Activated naive CD4-positive, alpha-beta T cell treated with anti-CD3 and anti-CD28 coated beads for 36 hours (primary cell): ENCODE measurements at places on chromosomes 3 and 15. TPM values are rescaled to one million over a fixed set of nuclear protein-coding genes. Genes with fewer than 3 reads are reported as not detected.
A peak's percentile ranks its signal among the peaks of the same experiment; 100 is the strongest.

- no peak overlapping the region for H3K27ac ChIP-seq
- peaks cover 17% of the 10 kb centered on the region for H3K4me1 ChIP-seq
- DNase-seq, result no peak
These were observed 32.2 kb downstream of the RIOX2 start for GRCh38 chr3:97940034-97940433.

DNA sequence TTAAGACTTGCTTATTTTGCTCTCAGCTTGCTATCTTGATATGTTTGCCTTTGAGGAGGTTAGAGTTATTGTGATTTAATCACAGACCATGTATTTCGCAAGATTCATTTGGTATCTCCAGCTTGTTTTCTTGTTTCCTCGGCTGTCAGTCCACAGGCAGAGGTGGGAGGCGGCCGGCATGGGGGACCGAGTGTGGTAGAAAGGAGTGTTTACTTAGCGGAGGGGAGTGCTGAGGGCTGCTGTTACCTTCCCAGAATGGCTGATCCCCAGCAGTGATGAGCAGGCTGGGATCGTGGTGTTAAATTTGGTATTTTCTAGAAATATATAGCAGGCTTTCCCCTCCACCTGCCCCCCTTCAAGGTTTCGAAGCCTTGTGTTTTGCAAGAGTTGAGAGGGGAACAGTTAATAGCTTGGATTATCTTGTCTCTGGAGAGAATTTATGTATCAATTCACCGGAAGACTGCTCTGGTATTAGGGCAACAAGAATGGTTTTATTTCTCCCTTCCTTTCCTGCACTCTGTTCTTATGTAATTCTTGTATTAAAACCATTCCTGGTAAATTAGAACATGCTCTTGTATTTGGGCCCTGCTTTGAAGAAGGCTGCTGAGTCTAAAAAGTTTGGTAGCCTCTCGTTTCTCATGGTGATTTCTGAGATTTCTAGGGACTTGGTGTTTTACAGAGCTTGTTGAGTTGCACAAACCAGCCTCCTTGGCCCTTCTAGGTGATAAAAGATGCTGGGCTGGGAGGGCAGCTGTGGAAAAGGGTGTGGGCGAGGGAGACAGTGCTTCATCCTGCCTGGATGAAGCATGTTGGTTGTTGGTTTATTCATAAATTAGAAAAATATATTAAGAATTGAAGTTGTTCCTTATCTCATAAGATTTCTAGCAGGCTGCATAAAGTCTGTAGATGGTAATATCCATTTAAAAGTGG lies 151.4 kb downstream of the IGF1R start:
- H3K4me1 ChIP-seq, result peaks cover 65% of the 10 kb centered on the region
- no peaks in the 10 kb centered on the region for H3K27me3 ChIP-seq

GRCh38 chr3:167777356-167777755 lies 41.8 kb downstream of the SERPINI1 start:
- H3K27me3 ChIP-seq, result no peaks in the 10 kb centered on the region
- peaks cover 4% of the 10 kb centered on the region for H3K4me1 ChIP-seq
- no peak overlapping the region for H3K4me3 ChIP-seq
- H3K36me3 ChIP-seq, result no peaks in the 10 kb centered on the region
- no peak overlapping the region for H3K27ac ChIP-seq
- DNase-seq, result peak; percentile 9

The CASR gene
- not detected for total RNA-seq

- no peak overlapping the region for H3K27ac ChIP-seq
- H3K36me3 ChIP-seq, result peaks cover 41% of the 10 kb centered on the region
- H3K4me1 ChIP-seq, result peaks cover 48% of the 10 kb centered on the region
These were observed 34.1 kb downstream of the ATP10A start for GRCh38 chr15:25829073-25829472.

DNA sequence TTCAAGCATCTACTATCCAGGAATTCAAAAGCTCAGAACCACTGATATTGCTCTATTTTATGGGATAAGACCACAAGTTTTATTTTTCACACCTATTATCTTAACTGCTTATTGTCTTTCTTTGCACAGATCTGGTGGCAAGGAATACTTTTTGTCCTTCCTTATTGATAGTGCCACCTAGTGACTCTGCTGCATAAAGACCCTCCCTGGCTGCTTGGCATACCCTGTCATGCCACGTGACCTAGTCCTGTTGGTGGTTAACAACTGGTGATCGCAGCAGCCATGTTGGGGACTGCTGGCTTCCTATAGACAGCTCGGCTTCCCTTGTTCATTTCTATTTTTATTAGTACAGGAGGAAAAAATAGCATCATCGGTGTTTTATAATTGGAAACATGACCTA lies 236.3 kb downstream of the MEX3B start:
- H3K4me3 ChIP-seq, result no peak overlapping the region
- no peaks in the 10 kb centered on the region for H3K36me3 ChIP-seq

DNA sequence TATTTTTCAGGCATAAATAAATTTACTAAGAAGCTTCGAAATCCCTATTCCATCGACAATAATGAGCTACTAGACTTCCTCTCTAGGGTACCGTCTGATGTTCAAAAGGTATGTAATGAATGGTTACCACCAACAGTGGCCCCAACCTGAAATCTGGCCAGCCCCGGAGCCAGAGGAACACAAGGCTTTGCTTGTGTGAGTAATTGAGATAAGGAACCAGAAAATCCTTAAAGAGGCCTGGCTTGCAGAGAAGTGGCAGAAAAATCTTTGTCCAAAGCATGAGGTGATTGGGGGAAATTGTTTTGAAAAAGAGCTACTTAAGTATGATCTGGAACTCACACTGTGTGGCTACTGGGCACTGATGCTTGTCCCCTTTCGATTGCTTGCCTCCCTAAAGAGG lies 245.3 kb downstream of the MCTP2 start:
- no peak overlapping the region for H3K27ac ChIP-seq
- no peaks in the 10 kb centered on the region for H3K4me1 ChIP-seq
- peaks cover 43% of the 10 kb centered on the region for H3K36me3 ChIP-seq
- DNase-seq, result no peak
- no peaks in the 10 kb centered on the region for H3K27me3 ChIP-seq
